ENCODE measurements at places on chromosomes 5 and 9. TPM values are rescaled to one million over a fixed set of nuclear protein-coding genes. Genes with fewer than 3 reads are reported as not detected.

GRCh38 chr9:129442803-129443511, 177.9 kb downstream of the C9orf50 start:
- DNase-seq: no peak
- peaks cover 7% of the 10 kb centered on the region for H3K4me1 ChIP-seq
- H3K36me3 ChIP-seq: no peaks in the 10 kb centered on the region
- H3K4me3 ChIP-seq: no peak overlapping the region
- no peak overlapping the region for H3K27ac ChIP-seq

- no peak overlapping the region for H3K27ac ChIP-seq
- no peak for DNase-seq
- H3K4me3 ChIP-seq: no peak overlapping the region
- H3K4me1 ChIP-seq: no peaks in the 10 kb centered on the region
- H3K36me3 ChIP-seq: no peaks in the 10 kb centered on the region
Measured at GRCh38 chr5:168796593-168797580, 217.7 kb upstream of the PANK3 start.

GRCh38 chr9:16223074-16223871, 647.2 kb downstream of the BNC2 start:
- no peak overlapping the region for H3K4me3 ChIP-seq
- no peaks in the 10 kb centered on the region for H3K36me3 ChIP-seq
- no peak for DNase-seq
- H3K27me3 ChIP-seq: no peaks in the 10 kb centered on the region
- no peak overlapping the region for H3K27ac ChIP-seq

GRCh38 chr5:173243831-173244305, 8.9 kb upstream of the NKX2-5 start:
- no peak for DNase-seq
- no peaks in the 10 kb centered on the region for H3K4me1 ChIP-seq
- no peak overlapping the region for H3K27ac ChIP-seq
- no peaks in the 10 kb centered on the region for H3K36me3 ChIP-seq
- H3K4me3 ChIP-seq: no peak overlapping the region
- peaks cover 53% of the 10 kb centered on the region for H3K27me3 ChIP-seq

GRCh38 chr5:16612007-16612406, 4.8 kb downstream of the RETREG1 start:
- H3K27ac ChIP-seq: no peak overlapping the region
- no peak overlapping the region for H3K4me3 ChIP-seq
- peaks cover 16% of the 10 kb centered on the region for H3K4me1 ChIP-seq
- DNase-seq: no peak
- H3K36me3 ChIP-seq: no peaks in the 10 kb centered on the region

The BARHL1 gene
- not detected for total RNA-seq

Measured in CD8-positive, alpha-beta memory T cell (primary cell).